ENCODE measurements at places on chromosomes 16 and 17.

- no peak for DNase-seq
Observed at GRCh38 chr17:39139161-39139511, 12.3 kb downstream of the PLXDC1 start.

DNA sequence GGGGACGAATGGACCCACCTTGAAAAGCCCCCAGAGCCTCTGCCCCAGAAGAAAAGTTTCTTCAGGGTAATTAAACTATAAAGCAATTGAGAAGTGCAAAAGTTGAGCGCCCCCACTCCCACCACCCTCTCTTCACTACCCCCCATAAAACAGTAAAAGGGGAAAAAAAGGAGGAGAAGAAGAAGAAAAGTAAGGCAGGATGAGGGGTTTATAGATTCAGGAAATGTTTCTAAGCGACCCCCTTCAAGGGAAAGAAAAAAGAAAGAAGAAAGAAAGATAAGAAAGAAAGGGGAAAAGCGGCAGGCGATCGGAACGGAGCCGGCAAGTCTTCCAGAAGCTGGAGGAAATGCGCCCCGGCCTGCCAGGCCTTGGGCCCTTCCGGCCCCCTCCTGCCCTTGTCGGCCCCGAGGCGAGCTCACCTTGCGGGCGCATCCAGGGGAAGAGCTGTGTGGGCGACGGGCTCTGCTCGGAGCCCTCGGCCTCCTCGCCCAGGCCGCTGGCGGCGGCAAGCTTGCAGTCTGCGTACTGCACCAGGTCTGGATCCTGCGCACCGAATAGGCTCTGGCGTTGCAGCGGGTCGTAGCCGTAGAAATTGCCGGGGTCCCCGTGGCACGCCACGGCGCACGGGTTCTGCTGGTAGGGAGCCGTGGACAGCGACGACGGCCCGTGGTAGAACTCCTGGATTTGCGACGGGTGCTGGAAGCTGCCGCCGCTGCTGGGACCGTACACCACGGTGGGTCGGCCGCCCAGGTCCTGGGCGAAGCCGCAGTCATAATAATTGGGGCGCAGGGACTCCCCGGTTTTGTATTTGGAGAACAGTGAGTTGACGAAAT, 1.0 kb downstream of the HOXB8 start:
- DNase-seq, result peak; percentile 72

- peak; percentile 15 for DNase-seq
Observed at GRCh38 chr16:8961811-8962390, 1.8 kb downstream of the USP7 start.

GRCh38 chr17:17633310-17633709, 41.8 kb upstream of the PEMT start:
- no peak for DNase-seq

DNA sequence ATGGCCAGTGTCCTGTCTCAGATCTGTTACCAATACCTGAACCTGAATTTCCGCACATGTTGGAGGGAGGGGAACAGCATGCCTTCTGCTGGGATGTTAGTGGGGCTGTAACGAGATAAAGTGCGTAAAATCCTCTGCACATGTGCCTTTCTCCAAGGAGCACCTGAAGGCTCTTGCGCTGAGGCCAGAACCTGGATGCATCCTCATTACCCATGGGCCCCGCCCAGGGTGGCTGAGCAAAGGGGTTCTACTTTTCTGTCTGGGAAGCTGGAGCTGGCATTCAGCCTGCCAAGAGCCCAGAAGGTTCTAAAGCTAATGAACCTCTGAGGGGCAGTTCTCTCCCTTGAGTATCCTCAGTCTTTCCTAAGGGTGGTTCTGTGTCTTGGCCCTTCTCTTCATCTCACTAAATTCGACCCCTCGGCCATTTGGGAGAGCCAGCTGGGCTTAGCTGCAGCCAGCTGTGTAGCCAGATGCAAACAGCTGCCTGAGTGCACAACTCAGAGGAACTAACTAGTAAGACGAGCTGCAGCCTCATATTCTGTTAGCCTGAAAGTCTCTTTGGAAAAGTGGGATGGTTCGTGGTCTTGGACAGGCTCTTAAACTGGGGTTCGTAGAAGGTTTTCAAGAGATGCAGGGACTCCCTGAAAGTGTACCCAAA, 2.5 kb downstream of the ITGA3 start:
- no peak for DNase-seq

DNA sequence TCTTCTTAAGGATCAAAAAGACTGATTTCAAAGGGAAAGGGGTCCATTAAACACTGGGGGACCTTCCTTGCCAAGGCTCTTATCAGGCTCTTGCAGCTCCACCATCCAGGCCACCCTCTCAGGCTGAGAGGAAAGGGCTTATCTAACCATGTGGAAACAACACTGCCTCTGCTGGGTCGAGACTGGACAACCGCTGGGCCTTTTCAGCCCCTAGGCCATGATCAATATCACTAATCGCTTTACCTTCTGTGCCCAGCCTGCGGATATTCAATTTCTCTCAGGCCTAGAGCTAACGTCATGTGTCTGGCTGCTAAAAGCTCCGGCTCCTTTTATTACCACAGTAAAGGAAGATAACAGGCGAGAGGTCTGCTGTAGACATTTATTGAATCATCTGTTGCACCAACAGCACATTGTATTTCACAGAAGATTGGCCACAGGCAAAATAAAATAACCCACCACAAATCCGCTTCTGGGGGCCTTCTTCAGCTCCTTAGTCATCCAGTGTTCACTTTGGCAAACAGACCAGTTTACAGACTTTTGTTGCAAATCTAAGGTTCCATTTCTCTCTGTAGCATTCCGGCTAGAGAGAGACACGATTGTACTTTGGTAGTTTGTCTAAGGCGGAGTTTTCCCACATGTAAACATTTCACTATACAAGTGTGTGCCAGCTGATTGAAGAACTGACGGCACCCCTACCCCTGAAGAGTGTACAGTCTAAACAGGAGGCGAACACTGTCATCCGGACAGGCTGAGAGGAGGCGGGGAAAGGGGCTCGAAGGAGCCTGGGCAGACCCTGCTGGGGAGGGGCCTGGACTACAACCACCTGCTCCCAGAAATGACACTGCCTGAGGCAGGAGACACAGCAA, 13.9 kb downstream of the CYB561 start:
- no peak for DNase-seq

DNA sequence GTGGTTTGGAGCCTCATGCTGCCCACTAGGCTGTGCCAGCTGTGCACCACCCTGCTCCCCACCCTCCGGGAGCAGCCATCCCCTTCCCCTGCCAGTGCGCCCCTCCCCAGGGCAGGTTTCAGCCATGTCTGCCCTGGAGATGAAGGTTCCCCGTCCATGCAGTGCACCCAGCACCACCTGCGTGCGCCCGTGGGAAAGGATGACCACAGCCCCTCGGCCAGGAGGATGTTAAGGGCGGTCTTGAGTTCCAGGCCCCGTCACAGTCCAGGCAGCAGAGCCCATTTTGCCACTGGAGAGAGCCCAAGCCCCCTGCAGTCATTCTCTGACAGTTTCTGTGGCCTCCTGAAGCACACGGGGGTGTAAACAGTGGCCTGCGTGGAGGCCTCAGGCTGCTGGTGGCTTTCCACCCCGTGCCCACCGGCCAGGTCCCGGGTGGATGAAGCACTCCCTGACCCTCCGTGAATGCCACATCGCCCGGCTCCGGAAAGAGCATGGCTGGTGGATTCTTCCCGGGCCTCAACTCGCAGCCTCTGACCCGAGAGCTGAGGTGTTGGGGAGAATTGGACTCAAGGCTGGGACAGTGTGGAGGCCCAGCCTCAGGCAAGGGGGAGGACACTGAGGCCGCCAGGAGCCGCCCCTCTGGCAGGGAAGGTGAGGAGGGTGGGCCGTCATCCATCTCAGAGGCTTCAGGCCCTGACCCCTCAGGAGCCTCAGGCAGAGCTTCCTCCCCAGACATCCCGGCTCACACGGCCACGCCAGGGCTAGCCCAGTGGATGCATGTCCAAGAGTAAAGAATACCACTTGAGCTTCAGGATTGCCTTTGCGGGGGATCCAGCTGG, 69.7 kb upstream of the CHMP6 start:
- DNase-seq, result no peak

DNA sequence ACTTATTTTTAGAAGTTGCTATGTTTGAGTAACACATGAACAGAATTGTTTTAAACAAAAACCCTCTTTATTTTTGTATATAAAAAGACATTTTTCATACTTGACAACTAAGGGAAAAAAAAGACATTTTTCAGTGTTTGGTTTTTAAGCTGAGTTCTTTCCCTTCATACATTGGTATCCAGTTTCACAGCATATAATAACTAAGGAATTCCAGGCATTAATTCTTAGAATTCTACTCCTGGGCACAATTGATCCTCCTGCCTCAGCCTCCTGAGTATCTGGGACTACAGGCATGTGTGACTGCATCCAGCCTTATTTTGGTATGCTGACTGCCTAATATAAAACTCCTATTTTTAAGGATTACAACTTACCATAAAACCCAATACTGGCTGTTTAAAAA, 8.4 kb downstream of the FBXO47 start:
- no peak for DNase-seq

- DNase-seq, result peak; percentile 33
Observed at GRCh38 chr17:32277284-32277683, 11.7 kb downstream of the RHBDL3 start.

DNA sequence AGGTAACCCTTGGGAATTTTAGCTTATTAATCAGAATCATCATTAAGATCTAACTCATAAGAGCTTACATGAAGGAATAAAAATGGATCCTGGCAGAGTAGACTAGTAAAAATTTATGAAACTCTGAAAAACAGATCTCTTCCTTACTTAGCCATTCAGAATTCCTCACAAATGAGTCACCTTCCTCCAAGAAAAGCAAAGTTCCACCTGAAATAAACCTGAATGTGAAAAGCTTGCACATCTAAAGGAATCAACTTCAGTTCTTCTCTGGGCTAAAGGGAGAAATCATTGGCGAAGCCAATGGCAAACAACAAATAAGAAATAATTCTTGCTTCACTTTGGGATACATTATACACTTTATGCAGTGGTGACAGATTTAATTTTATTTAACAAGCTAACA, 22.7 kb downstream of the MYO1D start:
- peak; percentile 73 for DNase-seq

DNA sequence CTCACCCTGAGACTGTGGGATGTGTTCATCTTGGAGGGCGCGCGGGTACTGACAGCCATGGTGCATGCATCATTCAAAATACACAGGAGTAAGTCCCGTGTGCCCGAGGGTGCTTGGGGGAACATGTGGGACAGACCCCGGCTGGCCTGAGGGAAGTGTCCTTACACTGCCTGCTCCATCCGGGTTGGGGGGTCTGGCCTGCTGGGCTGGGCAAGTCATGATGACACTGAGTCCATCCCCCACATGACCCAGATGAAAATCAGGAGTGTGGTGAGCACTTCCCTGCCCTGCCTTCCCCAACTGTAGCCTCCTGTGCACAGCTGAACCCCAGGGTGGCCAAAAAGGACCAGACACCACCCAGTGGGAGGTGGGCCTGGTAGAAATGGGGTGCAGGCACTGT, 10.8 kb downstream of the TBC1D26 start:
- DNase-seq, result no peak

GRCh38 chr16:79810449-79811189, 210.1 kb upstream of the MAF start:
- DNase-seq, result no peak

DNA sequence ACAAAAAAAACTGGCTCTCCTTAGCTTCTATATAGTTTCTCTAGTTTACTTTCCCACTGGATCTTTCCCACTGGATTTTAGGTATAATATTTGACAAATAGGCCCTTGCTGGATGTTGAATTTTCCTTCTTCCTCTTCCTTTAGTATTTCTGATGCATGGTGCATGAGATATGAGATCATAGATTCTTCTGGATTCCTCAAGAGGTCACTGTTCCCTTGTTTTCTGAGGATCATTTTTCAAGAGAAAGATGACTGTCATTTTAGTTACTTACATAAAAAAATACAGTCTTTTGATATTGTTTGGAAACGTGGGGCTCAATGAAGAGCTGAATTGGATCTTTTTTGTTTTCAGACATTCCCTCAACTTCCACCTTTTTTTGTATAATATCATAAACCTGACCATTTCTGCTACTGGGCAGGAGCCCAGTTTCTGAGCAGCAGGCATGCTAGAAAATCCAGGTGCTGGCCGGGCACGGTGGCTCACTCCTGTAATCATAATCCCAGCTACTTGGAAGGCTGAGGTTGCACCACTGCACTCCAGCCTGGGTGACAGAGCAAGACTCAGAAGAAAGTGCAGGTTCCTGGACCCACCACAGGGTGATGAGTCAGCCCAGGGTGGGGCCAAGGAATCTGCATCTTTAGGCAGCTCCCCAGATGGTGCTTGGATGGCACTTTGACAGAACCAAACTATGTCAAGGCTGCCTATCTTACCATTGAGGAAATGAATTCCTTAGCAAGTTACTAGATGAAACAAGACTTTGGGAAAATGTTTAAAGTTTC, 70.3 kb downstream of the SDR42E1 start:
- peak; percentile 87 for DNase-seq

DNA sequence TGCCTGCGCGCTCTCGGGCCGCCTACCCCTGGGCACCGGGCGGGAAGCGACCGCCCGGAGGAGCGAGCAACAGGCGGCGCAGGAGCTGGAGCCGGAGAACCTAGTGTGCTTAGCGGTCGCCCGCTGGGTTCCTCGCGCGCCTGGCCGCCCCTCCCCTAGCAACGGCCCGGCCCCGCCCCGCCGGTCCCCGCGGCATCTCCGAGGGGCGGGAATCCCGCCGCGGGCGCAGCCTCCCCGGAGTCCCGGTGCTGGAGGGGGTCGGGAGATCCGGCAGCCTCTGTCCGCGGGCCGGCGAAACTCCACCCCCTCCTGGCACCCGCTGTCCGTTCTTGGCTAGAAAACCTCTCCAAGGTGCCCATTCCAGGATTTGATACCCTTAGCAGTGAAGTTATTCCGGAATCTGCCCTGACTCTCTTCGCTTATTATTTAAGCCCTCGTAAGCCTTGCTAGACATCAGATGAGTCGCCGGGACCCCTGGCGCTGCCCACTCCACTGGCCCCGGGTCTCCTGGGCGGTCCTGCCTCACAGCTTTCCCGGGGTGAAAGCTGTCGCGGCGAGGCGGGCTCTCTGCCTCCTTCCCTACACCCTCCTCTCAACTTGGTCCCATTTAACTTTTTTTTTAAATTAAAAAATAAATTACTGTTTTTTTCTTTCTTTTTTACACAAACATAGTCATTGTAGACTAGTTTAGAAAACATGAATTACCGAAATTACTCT, at the start of gene RPRML:
Gene RPRML (minus strand): TSS at position 107 of the 717 bp plus-strand sequence. CDS start 246 bp downstream, outside the sequence.
- peak; percentile 43 for DNase-seq

DNA sequence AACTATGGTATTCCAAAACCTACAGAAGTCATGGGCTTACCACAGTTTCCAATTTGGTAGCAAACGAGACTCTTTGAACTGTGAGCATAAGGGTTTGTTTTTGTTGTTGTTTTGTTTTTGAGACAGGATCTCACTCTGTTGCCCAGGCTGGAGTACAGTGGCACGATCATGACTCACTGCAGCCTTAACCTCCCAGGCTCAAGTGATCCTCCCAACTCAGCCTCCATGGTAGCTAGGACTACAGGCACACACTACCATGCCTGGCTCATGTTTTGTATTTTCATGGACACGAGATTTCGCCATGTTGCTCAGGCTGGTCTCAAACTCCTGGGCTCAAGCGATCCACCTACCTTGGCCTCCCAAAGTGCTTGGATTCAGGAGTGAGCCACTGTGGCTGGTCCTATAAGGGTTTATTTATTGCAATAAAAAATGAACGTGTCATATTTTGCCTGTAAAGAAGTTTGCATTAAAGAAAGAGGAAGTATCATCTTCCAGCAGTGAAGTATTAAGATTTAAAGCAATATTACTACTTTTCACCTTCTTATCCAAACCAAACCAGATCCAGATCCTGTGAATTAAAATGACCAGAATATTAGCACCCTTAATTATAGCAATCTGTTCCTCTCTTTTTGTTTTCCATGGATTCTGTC, 37.2 kb downstream of the KCNJ2 start:
- DNase-seq, result no peak

GRCh38 chr16:85567935-85568334, 45.2 kb upstream of the GSE1 start:
- no peak for DNase-seq

Measured in dermis blood vessel endothelial cell (primary cell).